LHCN-M2 (cell line): ENCODE measurements at places on chromosomes 11 and 22. TPM values are rescaled to one million over a fixed set of nuclear protein-coding genes. Genes with fewer than 3 reads are reported as not detected.

The SYVN1 gene
- 14.6 and 18.3 TPM in 2 replicates for total RNA-seq

- no peak for DNase-seq
Measured at GRCh38 chr11:128893578-128894285, 2.6 kb downstream of the KCNJ5 start.

- DNase-seq = peak; percentile 69
Measured at GRCh38 chr11:45252134-45252856, 33.8 kb downstream of the SYT13 start.

The UBQLNL gene
- total RNA-seq = 0.06 TPM in 1 of 2 replicates, not detected in the other

DNA sequence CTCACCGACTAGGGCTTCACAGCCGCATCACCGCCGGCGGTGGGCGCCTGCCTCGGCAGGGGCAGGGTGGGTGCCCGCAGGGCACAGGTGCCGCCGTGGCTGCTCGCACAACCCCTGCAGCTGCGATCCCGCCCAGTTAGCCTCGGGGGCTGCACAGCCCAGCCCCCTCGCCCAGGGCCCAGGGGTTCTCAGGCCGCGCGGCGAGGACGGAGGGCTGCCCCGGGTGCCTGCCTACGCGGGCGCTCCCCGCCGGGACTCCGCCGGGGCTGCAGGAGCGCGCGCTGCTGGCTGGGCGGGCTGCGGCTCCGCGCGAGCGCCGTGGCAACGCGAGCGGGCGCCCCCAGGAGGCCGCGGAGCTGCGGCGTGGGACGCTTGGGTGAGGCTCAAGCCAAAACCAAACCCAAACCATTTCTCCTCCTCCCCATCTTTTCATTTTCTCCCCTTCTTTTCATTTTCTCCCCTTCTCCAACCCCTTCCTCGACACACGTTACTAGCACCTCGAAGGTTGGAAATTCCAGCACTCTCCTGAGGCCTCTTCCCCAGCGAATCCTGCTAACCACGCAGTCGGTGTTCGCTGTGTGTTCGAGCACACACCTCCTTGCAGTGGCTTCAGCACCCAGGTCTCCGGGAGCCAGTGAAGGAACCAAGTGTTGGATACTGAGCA, at the start of gene MICAL3:
TSS of gene MICAL3 (minus strand) at position 286 of the 664 bp plus-strand sequence. CDS start 117,749 bp downstream, outside the sequence.
- peak; percentile 54 for DNase-seq

DNA sequence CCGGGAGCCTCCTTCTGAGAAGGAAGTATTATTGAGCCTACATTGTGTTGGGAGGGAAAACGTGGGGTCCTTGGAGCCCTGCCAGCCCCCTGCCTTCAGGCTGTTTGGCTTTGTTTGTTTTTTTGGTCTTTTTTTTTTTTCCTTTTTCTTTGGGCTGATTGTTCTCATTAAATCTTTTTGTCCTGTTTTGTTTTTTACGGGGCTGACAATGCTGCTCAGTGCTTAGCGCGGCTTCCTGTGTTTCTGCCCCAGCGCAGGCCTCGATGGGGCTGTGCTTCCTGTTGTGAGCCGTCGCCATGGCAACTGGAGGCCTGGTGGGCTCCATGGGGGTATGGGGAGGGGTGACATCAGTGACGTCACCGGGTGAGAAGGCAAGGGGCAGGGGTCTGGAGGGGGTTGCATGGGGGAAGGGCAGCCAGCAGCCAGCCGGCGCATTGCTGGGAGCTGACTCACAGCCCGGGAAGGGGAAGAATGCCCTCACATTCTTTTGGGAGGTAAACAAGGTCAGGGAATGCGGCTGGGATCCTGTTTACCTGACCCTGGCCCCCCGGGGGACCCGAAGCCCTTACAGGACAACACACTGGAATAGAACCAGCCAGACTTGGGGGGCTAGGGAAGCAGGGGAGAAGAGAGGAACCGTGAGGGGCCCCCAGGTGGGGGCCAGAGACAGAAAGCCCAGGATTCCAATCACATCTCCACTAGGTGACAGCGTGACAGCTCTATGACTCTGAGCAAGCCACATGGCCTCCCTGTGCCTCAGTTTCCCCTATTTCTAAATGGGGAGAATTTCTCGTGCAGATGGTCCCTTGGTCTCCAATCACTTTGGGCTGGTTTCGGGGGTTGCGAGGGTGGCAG, 22.2 kb upstream of the CBX7 start:
- DNase-seq = peak; percentile 90
